ENCODE measurements at places on chromosomes 12 and 14.
A peak's percentile ranks its signal among the peaks of the same experiment; 100 is the strongest.

DNA sequence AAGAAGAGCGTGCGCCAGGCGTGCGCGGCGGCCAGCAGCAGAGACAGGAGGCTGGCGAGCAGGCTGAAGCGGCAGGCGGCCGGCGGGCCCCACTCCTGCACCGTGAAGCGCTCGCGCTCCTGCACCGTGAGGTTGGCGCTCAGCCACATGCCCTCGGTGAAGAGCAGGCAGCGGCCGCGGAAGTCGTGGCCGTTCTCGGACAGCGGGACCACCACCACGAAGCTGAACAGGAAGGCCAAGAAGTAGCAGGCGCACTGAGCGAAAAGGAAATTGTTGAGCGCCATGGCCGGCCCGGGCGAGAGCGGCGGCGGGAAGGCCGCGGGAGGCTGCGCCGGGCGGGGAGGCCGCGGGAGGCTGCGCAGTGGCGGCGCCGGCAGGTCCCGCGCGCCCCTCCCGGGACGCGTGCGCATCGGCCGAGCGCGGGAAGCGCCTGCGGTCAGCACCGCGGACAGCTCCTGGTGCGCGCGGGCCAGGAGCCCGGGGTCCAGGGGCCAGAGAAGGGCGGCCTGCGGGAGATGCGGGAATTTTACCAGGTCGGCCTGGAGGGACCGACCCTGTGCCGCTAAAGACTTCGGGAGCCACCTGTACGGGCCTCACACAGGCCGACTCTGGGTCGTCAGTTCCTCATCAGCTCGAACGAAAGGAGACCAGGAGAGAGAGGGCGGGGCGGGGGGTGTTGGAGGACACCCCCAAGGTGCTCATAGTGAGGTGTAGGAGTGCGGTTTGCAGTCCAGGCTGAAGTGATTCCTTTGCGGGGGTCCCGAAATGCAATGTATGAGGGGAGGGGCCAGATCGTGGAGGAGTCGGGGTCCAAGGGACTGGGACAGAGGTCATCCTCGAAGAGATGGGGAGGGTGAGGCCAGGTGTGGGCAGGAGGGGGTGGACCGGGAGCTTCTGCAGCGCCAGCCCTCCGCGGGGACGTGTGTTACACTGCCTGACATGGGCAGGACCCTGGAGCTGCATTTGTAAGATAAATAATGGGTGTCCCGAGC is at the start of gene TMEM179:
TSS of gene TMEM179 (minus strand) at position 315 of the 992 bp plus-strand sequence. CDS start at position 284, 31 bp downstream.
- no peak for DNase-seq

- DNase-seq, result no peak
These were observed 42.6 kb upstream of the REP15 start for GRCh38 chr12:27653661-27654060.

- DNase-seq, result peak; percentile 66
These were observed 9.2 kb upstream of the ABCD2 start for GRCh38 chr12:39628836-39629235.

DNA sequence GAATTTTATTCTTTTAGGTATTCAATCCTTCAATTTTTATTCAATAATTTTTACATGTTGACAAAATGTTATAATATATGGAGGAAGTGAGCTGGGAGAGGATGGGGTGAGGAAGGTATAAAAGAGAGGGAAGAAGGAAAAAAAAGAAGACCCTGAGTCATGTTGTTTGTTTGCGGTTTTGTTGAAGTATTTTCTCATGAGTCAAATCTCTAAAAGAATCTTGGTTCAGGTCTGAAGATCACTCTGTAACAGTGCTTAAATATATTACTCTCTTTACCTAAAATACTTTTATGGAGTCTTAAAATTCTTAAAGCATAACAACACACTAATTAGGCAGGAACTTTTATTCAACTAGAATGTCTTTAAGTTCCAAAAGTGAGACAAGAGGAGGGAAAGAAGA is 489.6 kb upstream of the GARIN6 start:
- DNase-seq, result no peak

DNA sequence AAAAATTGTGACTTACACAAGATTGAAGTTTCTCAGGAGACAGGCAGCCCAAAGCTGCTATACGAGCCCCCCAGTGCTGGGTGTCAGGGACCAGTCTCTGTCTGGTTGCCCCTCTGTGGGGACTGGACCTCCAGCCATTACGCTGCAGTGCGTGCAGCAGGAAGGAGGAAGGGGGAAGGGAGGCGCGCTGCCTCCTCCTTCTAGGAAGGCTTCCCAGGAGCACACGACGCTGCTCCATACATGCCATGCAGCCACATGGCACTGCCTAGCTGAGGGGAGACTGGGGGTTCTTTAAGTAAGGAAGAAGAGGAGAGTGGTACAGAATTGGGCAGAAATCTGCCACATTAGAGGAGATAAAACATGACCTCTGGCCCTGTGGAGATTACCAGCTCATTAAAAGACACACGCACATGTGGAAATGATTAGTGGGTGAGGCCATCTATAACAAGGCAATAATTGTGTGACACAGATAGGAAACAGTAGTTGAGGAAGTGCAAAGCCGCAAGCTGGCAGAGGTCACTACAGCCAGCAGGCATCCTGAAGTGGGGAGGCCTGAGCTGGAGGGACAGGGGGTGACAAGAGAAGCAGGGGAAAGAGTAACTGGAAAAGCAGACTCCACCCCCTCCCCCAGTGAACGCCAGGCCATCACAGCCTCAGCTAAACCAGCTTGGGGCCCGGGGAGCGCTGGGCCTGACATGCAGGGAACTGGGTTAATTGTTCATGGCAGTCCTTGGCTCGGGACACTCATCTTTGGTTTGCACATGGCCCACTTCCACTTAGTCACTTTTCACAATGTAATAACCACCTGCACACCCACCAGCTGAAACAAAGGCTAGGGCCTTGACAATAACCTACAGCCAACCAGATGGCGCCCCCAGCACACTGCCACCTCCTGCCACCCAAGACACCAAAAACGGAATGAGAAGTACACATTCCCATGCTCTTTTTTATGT is 39.6 kb downstream of the CCDC88C start:
- DNase-seq, result peak; percentile 66

Data from CD4-positive, alpha-beta T cell treated with Interleukin-15 for 4 hours (primary cell).